Activated T-helper 1 cell treated with anti-CD3 and anti-CD28 coated beads, Interleukin-12 subunit alpha, Interleukin-12 subunit beta, Interleukin-2, Interleukin-4 antibody, amounts not matched to agents 30 ng/mL and 10 ng/mL and 1 ng/mL, durations not matched to agents 14 hours and 24 hours and 36 hours (primary cell): ENCODE measurements at places on chromosomes 5 and 9.

GRCh38 chr5:84682531-84682930 is 297.9 kb upstream of the EDIL3 start:
- H3K4me1 ChIP-seq, result no peaks in the 10 kb centered on the region
- DNase-seq, result no peak
- no peak overlapping the region for H3K4me3 ChIP-seq
- H3K27me3 ChIP-seq, result no peaks in the 10 kb centered on the region

- H3K27ac ChIP-seq, result no peak overlapping the region
- no peak for DNase-seq
- H3K27me3 ChIP-seq, result no peaks in the 10 kb centered on the region
Observed at GRCh38 chr9:14238079-14238478, 75.9 kb downstream of the NFIB start.

DNA sequence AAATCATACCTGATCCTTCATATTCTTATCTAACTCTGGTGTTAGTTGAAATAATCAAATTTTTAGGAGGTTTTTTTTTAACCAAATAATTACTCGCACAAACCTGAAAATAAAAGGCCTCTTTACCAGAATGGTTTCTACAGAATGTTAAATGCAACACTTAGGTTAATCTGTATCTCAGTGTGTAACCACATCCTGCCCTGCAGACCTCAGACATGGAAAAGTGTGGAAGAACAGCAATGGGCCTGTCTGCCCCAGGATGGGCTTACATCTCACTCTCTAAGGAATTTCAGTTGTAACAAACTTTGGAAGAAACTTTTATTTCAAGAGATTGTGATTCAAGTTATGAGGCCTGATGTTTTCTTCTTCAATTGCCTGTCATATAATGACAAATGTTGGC is 32.5 kb upstream of the MIER3 start:
- peaks cover 24% of the 10 kb centered on the region for H3K4me1 ChIP-seq
- H3K36me3 ChIP-seq, result peaks cover 1% of the 10 kb centered on the region
- H3K4me3 ChIP-seq, result no peak overlapping the region

GRCh38 chr9:133133681-133134387 is 12.8 kb upstream of the RALGDS start:
- peak overlapping the region; percentile 81 for H3K4me3 ChIP-seq
- H3K27ac ChIP-seq, result peak overlapping the region; percentile 100
- H3K4me1 ChIP-seq, result peaks cover 67% of the 10 kb centered on the region
- H3K36me3 ChIP-seq, result peaks cover 12% of the 10 kb centered on the region
- DNase-seq, result peak; percentile 91

DNA sequence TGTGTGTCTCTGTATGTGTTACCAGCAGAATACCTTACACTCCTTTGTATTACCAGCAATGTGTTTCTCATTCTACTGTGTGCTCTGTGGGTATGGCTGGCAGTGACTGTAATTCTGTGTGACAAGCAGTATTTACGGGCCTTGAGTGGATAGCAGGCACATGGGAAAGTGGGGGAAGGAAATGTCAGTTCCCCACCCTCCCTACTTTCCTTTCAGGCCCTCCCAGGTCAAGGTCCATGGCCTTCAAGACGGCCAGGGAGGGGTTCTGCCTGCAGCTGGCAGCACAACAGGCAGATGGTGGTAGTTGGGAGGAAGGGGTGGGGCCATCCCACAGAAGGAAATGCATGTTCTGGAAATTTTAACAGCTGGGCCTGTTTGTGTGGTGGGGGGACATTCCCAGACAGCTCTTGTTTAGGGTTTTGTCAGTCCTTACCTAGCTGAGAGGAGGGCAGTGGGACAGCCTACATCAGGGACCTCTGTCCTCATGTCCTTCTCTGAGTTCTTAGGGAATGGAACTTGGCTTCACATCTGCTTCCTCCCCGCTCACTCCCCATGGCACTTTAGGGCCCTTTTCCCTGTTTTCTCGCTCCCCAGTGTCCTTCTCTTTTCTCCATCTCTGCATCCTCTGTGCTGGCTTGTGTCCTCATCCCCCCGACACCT is 14.6 kb upstream of the TNIP1 start:
- no peak for DNase-seq
- H3K4me3 ChIP-seq, result peak overlapping the region; percentile 53
- no peaks in the 10 kb centered on the region for H3K27me3 ChIP-seq
- H3K27ac ChIP-seq, result peak overlapping the region; percentile 56

DNA sequence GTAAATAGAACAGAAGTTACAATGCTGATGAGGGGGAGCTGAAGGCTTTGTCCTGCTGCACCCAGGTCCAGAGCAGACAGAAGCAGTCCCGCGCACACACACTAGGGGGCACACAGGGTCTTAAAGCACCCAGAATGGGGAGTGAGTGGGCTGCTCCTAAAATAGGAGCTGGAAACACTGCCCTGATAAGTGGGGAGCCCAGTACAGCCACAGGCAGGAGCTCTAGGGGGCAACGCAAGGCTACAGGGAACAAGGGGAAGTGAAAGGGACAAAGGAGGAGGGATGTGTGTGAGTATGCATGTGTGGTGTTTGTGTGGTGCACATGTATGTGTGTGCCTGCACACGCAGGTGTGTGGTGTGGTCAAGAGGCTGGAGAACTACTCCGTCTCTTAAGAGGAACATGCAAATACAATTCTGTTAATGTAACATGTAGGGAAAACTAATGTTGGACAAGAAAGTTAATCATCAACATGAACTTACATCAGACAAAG is 191.5 kb downstream of the ROR2 start:
- H3K4me3 ChIP-seq, result no peak overlapping the region
- H3K27ac ChIP-seq, result no peak overlapping the region
- no peaks in the 10 kb centered on the region for H3K36me3 ChIP-seq
- peak; percentile 12 for DNase-seq
- H3K4me1 ChIP-seq, result no peaks in the 10 kb centered on the region
- peaks cover 11% of the 10 kb centered on the region for H3K27me3 ChIP-seq

- H3K4me3 ChIP-seq, result no peak overlapping the region
- no peaks in the 10 kb centered on the region for H3K4me1 ChIP-seq
- no peak overlapping the region for H3K27ac ChIP-seq
- no peak for DNase-seq
- H3K36me3 ChIP-seq, result no peaks in the 10 kb centered on the region
Observed at GRCh38 chr9:72674961-72675360, 153.6 kb downstream of the TMC1 start.

- no peaks in the 10 kb centered on the region for H3K4me1 ChIP-seq
- no peaks in the 10 kb centered on the region for H3K36me3 ChIP-seq
- no peak overlapping the region for H3K4me3 ChIP-seq
- no peak for DNase-seq
Observed at GRCh38 chr5:127243011-127243410, 47.6 kb upstream of the MEGF10 start.

DNA sequence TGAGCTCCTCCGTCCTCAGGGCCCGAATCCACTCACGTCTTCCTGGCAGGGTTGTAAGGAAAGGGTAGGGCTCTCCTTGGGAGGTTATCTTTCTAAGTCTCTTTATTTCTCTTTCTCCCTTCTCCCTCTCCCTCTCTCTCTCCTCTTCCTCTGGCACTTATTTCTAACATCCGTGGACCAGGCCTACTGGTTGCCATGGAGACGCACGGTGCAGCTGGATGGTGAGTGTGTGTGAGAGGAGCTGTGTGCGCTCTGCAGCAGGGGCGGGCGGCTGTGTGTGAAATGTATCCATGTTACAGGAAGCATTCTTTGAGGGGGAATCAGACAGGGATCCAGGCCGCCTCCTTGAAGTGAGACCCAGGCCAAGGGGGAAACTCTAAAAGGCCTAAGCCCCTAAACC is 32.2 kb downstream of the PCDH1 start:
- H3K27me3 ChIP-seq, result peaks cover 17% of the 10 kb centered on the region
- H3K27ac ChIP-seq, result peak overlapping the region; percentile 69
- no peak overlapping the region for H3K4me3 ChIP-seq
- H3K36me3 ChIP-seq, result no peaks in the 10 kb centered on the region
- DNase-seq, result no peak

DNA sequence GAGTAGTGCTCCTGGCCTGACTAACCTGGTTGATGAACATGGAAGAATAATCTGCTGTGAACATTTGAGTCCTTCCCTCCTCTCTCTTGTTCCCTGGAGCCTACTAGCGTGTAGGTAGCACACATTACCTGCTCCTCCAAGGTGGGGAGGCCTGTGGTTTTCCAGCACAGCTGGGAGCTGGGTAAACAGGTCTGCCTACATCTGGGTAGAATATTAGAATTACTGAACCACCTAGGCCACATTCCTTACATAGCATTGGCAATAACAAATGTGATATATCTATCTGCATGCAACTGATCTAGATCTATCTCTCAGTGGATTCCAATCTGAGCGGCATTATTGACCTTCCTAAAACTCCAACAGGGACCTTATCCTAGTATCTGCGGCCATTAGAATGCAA is 151.0 kb upstream of the ZNF366 start:
- DNase-seq, result no peak
- H3K4me3 ChIP-seq, result no peak overlapping the region
- no peaks in the 10 kb centered on the region for H3K27me3 ChIP-seq

GRCh38 chr9:109181284-109181683 is 14.2 kb upstream of the FRRS1L start:
- no peak overlapping the region for H3K4me3 ChIP-seq
- peaks cover 7% of the 10 kb centered on the region for H3K4me1 ChIP-seq
- H3K36me3 ChIP-seq, result peaks cover 2% of the 10 kb centered on the region
- H3K27me3 ChIP-seq, result peaks cover 34% of the 10 kb centered on the region
- H3K27ac ChIP-seq, result no peak overlapping the region

DNA sequence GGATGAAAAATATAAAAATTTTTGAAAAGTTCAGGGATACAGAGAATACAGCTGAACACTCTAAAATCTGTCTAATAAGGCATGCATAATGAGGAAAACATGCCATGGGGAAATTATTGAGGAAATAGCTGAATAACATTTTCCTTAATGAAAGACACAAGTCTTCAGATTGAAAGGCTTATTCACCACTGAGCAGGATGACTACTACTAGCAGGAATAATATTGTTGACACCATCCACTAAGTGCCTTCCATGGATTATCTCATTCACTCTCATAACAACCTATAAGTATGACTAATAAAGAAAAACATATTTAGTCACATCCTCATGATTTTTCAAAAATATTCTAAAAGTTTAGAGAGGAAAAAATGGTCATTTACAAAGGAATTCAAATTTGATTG is 96.7 kb upstream of the FER start:
- DNase-seq, result no peak
- no peaks in the 10 kb centered on the region for H3K36me3 ChIP-seq
- H3K4me3 ChIP-seq, result no peak overlapping the region
- H3K27me3 ChIP-seq, result peaks cover 12% of the 10 kb centered on the region
- H3K4me1 ChIP-seq, result no peaks in the 10 kb centered on the region

- no peak overlapping the region for H3K4me3 ChIP-seq
- DNase-seq, result no peak
- H3K36me3 ChIP-seq, result no peaks in the 10 kb centered on the region
Observed at GRCh38 chr5:59423021-59423420, 470.5 kb downstream of the PDE4D start.

DNA sequence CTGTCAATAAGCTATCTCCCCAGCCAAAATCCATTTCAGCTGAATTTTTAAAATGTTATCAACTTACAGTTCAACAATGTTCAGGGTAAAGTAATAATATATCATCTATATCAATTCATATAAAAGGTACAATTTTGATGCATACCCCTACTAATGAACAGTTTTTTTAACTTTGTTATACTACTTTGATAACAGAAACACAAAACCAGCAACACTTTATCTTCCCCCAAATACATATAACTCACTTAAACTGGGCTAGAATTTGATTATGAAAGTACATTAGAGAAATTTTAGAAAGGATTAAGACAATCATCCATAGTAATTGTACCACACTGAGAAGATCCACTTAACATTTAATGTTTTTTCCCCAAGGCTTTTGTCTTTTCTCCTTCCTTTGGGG is 5.1 kb downstream of the CDO1 start:
- no peak overlapping the region for H3K4me3 ChIP-seq
- H3K27me3 ChIP-seq, result peaks cover 39% of the 10 kb centered on the region
- H3K36me3 ChIP-seq, result peaks cover 3% of the 10 kb centered on the region
- no peak for DNase-seq
- no peak overlapping the region for H3K27ac ChIP-seq

- peak overlapping the region; percentile 74 for H3K4me3 ChIP-seq
- H3K27ac ChIP-seq, result no peak overlapping the region
- no peak for DNase-seq
- peaks cover 18% of the 10 kb centered on the region for H3K4me1 ChIP-seq
- peaks cover 32% of the 10 kb centered on the region for H3K27me3 ChIP-seq
Observed at GRCh38 chr9:126327006-126327713, 531 bp downstream of the MVB12B start.

DNA sequence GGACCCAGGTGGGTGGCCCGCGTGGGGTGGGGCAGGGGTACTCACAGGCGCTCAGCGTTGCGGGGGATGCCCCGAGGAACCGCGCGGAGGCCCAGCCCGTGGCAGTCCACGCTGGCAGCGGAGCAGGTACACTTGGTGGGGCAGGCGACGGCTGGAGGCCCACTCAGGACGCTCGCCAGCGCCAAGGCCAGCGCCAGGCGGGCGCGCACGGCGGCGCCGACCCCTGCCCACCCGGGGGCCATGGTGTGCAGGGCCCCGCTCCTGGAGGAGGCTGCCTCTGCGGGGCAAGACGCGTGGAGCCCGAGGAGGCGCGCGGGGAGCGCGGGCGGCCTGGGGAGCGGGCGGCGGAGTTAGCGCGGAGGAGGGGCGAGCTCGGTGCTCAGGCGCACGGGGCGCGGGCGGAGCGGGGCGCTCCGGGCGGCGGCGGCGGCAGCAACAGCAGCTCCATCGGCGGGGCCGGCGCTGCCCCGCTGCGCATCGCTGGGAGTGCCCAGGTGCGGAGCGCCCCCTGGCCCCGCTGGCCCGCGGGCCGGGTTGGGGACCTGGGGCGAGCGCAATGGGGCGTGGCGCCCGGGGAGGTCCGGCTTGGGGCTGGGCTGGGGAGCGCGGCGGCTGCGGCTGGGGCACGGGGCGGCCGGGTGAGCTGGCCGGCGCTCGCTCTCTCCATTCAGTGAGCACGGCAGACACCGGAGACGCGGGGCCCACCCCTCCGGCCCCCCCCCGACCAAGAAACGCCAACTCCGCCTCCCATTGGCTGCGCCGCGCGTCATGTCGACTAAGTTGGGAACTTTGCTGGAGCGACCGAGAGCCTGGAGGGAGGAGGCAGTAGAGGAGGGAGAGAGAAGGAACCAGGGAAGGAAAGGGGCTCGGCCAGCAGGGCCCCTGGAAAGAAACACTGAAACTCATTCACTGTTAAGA is at the start of gene SLIT3:
SLIT3 (minus strand) TSS at position 672 of the 918 bp plus-strand sequence; CDS start at position 242, 430 bp downstream.
- no peak within 1 kb of the TSS for H3K27ac ChIP-seq
- no peak within 1 kb of the TSS for H3K4me3 ChIP-seq
- peaks cover 9% of the 10 kb centered on the region for H3K4me1 ChIP-seq
- no peaks in the 10 kb centered on the region for H3K36me3 ChIP-seq

DNA sequence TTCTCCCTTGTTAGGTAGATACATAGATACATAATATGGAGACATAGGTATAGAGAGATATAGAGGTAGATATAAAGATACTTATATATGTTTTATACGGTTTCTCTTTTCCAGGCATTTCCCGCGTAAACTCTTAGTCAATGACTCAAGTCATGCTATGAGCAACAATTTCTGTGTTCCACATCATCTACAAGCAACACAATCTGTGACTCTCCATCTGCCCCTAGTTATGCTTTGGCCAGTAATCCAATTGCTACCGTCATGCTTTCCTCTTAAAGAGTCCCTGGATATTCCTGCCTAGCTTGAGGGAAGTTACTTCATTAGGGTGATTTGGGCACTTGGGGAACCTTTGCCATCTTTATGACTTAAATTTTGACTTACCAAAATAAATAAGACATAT is 129.0 kb upstream of the ADAMTS16 start:
- H3K4me3 ChIP-seq, result no peak overlapping the region
- H3K36me3 ChIP-seq, result no peaks in the 10 kb centered on the region
- no peak overlapping the region for H3K27ac ChIP-seq
